IPS DF 19.7 (cell line): ENCODE measurements at places on chromosomes 7 and 10.

DNA sequence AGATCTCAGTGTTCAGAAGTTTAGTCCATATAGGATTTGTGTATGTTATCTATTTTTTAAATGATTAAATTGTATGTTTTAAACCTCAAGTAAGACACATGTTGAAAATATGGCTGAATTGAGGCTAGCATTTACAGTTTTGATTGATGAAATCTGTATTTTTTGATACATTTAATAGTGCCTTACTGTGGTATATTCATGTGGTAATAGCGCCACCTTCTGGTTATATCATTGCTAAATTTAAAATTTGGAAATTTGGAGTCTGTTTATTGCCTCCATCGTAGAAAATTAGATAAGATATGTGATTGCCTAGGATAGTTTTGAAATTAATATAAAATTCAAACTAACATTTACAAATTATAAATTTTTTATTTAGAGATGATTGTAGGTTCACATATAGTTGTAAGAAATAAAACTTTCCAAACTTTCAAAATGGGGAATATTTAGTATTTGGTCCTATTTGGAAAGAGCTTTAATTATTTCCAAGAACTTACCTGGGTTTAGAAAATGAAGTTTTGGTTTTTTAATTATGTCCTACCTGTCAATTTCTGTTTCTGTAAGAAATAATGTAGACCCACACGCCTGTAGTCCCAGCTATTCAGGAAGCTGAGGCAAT is 19.1 kb upstream of the ARMS2 start:
- DNase-seq, result no peak

DNA sequence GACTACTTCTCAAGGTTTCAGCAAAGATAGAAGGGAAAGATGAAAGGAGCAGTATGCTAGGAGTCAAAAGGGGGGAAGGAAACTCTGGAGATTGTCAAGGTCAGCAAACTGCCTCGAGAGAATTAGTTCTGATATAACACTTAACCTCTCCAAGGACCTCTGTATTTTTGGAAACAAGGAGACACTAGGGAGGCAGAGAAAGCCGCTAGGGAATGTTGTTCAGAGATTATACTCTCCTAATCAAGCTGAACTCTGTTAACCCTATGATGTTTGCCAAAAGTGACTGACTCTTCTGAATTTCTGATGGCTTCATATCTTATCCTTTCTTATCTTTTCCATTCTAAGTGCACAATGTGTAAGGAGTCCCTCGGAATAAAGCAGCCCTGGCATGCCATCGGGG is 27.1 kb downstream of the CREM start:
- no peak for DNase-seq

GRCh38 chr10:86779220-86780017 is 23.0 kb downstream of the BMPR1A start:
- no peak for DNase-seq

GRCh38 chr7:88279323-88279722 is 27.4 kb downstream of the STEAP4 start:
- no peak for DNase-seq

- no peak for DNase-seq
Observed at GRCh38 chr10:77590344-77591237, 47.0 kb downstream of the KCNMA1 start.

GRCh38 chr10:108615576-108616320 is 1307.6 kb downstream of the XPNPEP1 start:
- no peak for DNase-seq

DNA sequence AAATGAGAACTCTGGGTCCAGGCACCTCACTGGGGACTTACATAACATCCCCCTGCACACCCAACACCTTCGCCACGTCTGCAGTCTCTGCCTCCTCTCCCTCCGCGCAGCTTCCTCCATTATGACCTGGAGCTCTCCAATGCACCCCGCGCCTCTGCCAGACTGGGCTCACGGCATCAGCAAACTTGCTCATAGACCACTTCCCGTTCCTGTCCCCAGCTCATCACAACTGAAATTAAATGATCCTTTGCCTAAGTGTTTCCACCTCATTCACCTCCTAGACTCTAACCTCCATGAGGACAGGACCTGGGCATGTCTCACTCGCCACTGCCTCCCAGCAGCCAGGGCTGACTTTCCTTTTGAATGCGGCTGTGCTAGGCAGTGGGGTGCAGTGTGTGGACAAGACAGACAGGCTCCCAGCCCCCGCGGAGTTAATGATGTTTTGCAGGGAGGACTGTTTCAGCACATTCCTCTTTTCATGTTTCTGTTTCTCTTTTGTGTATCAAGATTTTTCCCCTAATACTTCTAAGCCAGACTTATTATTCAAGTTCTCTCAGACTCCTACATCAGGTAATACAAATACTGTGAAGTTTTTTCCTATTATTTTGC is 18.8 kb downstream of the CHST15 start:
- DNase-seq, result no peak

DNA sequence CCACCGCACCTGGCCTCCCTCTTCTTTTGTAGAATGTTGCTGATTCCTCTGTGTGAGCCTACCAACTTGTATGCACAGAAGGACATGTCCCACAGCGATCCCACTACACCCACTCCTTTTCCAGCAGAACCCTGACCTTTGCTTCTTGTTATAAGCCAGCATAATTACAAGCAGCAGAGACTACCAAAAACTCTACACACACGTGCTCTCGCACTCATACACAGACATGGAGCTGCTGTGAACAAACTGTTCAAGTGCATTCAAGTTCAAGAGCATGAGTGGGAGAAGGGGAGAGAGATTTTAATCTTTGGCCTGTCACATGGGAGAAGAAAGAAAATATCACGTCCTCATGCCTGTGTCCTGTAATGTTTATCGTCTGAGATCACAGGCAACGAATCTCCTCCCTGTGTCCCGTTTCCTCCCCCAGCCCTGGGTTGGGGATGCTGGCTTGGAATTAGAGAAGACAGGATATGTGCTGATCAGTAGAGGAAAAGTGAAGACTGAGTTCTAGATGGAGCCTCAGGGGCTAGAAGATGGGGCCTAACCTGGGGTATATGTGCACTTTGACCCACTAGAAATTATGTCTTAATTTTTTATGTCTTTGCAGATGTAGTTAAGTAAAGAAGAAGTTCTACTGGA is 79.6 kb downstream of the NHLRC2 start:
- DNase-seq, result no peak

- no peak for DNase-seq
Observed at GRCh38 chr7:158094046-158094445, 493.6 kb downstream of the PTPRN2 start.

- no peak for DNase-seq
Observed at GRCh38 chr10:132796846-132797245, 10.9 kb upstream of the NKX6-2 start.

DNA sequence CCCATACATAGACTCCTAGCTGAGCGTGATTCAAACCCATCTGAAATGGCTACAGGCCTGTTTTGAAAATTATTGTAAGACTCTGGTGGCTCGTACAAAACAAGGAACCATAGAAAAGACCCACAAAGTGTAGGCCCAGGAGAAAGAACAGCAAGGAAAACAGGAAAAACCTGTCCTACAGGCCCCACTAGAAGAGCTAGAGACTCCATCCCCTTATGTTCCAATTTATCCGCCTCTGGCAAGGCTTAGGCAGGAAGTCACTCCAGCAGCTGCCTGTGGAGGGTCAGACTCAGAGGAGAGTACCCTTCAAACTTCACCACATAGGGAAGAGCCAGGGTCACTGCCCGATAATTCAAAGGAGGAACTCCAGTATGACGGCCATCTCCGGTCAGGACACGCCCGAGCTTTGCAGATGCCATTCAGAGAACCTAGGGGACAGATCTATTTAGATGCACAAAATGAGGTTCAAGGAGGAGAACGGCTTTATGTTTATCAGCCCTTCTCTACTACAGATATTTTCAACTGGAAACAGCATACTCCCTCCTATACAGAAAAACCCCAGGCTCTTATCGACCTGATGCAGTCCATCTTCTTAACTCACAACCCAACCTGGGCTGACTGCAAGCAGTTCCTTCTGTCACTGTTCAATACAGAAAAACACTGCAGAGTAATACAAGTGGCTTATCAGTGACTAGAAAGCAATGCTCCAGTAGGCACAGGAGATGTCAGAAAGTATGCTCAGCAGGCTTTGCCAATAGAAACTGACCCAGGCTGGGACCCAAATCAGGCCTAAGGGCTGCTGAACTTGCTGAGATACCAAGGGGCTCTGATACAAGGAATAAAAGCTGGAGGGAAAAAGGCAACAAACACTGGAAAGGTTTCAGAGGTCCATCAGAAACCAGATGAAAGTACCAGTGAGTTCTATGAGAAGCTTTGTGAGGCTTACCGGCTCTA is 8.6 kb upstream of the ZNF33B start:
- no peak for DNase-seq

- DNase-seq, result no peak
Observed at GRCh38 chr10:76887223-76888010, 750.2 kb downstream of the KCNMA1 start.

DNA sequence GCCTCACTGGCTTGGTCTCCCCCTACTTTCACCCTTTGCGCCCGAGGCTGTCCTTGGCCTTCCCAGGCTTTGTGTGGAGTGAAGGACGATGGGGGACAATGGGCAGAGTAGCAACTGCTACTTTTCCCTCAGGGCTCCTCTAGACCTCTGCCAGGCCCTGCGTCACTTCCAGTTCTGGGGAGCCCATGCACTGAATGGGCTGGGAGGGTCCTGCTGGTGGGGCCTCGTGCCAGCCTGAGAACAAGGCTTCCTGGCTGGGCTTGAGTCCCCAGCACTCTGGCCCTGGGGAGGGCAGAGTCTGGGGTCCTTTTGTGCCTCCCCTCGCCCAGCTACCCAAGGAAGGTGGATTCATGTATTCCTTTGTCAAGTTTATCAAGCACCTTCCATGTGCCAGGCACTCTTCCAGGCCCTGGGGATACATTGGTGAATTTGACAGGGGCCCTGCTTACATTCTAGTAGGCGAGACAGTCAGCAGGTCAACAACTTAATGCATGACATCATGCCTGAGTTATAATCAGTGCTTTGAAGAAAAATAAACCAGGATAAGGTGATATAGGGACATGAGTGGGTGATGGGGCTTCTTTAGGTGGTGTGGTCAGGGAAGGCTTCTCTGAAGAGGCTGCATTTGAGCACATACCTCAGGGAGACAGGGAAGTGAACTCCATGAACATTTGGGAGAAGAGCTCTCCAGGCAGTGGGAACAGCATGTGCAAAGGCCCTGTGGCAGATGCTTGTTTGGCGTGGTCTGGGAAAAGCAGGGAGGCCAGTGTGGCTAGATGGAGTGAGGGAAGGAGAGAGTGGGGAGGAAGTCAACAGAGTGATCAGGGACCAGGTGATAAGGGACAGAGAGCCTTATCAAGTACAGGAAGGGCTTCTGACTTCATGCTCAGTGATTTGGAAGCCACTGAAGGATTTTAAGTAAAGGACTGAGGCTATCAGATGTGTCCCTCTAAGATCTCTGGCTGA is 14.1 kb downstream of the ZMIZ1 start:
- DNase-seq, result no peak

DNA sequence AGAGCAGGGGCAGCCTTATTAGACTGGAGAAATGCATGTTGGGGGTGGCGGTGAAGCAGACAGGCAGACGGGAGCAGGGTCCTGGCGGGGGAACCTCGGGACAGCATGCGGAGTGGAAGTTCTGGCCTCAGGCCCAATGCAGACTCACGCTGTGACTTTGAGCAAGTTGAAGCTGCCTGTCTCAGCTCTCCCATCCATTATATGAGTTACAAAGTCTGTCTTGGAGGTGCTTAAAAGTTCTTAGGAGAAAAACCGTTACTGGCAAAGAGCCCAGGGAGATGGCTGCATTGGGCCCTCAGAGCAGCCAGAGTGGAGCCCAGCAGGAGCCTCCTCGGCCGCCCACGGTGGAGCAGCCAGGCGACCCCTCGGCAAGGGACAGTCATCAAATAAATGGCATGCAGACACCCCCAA is 509.5 kb downstream of the PLXNA4 start:
- DNase-seq, result no peak

- no peak for DNase-seq
Observed at GRCh38 chr10:24396396-24396795, 187.5 kb downstream of the KIAA1217 start.

DNA sequence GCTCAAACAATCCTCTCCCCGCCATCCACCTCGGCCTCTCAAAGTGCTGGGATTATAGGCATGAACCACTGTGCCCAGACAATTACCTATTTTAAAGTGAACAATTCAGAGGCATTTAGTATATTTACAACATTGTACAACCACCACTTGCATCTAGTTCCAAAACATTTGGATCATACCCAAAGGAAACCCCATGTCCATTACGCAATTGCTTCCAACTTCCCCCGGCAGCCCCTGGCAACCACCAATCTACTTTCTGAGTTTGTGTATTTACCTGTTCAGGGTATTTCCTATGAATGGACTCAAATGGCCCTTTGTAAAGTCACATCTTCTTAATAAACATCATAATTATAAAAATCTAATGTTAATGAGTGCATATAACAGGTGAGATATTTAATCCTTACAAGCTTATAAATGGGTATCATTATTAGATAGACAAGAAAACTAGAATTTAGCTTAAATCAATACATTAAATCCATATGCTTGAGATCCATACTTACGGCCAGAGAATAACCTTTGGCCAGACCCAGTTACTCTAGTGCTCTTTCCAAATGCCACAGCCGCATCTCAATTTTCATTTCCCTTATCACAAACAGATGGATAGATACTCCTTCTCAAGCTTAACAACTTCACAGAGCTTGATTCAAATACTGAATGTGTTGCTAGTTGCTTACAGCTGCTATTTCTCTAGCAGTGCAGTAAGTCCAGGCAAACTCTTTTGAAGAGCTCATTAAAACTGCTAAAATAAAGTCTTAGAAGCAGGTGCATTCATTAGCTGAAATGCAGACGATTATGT is 133.4 kb upstream of the MKLN1 start:
- no peak for DNase-seq

- DNase-seq, result no peak
Observed at GRCh38 chr10:110833941-110834628, 37.6 kb upstream of the PDCD4 start.

GRCh38 chr10:119653916-119654315 is 2.7 kb downstream of the BAG3 start:
- no peak for DNase-seq

DNA sequence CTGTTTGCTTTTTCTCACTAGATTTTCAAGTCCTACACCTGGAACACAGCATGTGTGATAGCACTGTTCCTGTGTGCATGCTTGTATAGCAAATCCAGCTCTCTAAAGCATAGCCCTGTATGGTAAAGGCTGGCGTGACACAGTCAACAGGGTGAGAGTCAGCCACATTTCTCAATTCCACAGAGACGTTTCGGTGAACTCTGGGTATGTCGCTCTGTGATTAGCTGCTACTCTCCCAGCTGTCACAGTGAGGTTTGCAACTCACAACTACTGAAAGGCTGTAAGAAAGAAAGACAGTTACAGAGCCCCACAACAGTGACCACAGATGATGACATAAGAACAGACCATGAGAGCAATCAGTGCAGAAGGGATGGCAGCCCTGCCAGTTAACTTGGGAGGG is 170.6 kb upstream of the IMMP2L start:
- DNase-seq, result no peak
